ENCODE measurements at places on chromosomes 6 and 20.

DNA sequence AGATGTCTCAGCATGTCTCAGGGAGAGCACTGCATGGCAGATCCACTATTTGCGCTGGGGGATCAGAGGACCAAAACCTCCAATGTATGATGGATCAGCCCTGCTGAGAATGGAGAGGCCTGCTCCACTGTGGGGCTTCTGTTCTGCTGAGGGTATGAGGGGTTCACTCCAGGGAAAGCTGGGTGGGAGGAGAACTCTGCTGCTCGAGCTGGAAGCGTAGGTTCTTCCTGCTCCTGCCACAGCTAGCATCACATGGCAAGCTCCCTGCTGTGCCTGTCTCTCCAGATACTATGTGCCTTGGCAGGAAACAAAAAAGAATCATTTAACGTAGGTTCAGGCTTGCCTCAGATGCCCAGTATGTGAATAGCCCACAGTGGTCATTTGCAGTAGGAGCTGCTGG, 105.8 kb downstream of the EPM2A start:
- DNase-seq, result no peak

- no peak for DNase-seq
Observed at GRCh38 chr6:34437644-34437970, 11.7 kb upstream of the RPS10 start.

DNA sequence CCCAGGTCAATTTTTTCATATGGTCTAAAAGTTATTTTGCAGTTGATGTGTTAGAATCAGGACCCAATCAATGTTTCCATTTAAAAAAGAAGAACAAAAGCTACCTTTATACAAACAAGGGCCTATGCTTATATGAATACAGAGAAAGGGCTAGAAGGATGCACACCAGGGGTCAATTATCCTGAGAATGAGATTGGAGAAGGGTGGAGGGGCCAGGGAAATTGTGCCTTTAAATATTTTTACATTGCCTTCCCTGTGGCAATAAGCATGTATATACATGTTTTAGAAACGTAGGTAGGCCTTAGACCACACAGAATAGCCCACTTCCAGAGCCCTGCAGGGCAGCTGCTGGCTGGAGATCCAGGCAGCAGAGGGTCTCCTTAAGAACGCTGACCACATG, 12.7 kb downstream of the EXOC2 start:
- DNase-seq, result no peak

- no peak for DNase-seq
Observed at GRCh38 chr20:25000268-25000801, 7.8 kb upstream of the APMAP start.

- DNase-seq, result no peak
Observed at GRCh38 chr6:150531957-150532356, 67.7 kb upstream of the PLEKHG1 start.

DNA sequence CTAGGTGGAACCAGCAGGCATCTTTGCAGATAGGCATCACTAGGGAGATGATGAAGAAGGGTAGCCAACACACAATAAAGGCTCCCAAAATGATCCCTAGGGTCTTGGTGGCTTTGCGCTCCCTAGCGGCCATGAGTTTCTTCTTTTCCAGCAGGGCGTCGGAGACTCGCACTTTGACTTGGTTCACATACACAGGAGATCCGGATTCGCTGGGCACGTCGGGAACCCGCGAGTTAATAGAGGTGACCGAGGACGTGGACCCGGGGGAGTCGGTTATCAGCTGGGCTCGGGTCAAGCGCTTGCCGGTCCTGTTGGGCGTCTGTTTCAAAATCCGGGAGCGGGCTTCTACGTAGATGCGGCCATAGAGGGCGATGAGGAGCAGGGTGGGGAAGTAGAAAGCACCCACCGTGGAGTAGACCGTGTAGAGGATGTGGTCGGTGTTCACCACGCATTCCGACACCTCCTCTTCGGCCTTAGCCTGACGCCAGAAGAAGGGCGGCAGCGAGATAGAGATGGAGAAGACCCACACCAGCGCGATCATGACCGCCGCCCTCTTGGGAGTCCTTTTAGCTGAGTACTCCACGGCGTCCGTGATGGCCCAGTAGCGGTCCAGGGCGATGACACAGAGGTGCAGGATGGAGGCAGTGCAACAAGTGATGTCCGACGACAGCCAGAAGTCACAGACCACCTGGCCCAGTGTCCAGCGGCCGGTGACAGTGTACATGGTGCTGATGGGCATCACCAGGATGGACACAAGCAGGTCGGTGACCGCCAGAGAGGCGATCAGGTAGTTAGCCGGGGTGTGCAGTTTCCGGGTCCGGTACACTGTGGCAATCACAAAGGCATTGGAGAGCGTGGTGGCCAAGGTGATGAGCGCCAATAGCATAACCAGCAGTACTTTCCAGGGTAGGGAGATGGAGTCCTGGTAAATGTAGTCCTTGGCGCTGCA, 658 bp downstream of the HTR1B start:
- DNase-seq, result no peak

DNA sequence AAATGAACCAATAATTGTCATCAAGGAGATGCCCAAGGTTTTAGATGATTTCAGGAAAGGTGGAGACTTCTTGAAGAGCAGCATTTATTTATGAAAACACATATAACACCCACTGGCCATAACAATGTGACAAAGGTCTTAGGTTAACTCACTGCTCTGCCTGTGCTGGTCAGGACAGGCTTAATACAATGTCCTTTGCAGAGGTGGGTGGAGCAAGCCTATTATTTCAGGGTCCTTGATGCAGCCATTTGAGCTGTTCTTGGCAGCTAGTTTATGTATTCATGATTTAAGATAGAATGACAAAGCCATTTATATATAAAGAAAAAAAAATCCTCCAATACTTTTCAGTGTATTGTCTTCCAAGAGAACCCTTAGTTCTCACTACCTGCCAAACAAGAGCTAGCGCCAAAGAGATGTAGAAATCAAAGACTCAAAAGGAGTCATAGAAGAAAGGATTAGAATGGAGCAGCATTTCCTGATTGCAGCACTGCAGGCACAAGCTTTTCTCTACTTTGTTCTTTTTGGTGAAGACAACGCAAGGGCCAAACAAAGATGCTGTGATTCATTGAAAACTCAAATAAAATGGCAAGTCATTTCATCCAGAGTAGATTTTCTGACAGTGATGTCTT, 124.3 kb upstream of the TSHZ2 start:
- no peak for DNase-seq

DNA sequence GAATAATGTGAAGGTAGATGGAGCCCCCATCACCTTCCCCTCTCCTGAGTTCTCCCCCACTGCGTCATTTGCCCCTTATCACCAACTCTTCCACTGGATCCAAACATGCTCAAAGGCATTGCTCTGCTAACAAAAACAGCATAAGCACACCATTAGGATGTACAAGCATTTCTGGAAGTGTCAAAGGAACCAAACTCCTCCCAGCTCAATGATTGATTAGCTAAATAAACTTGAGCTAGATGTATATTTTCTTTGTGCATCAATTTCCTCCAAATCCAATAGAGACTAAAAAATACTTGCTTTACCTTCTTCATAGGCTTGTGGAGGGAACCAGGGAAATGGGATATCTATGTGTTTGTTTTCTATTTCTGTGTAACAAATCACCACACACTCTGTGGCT, 248.4 kb upstream of the JARID2 start:
- DNase-seq, result no peak

DNA sequence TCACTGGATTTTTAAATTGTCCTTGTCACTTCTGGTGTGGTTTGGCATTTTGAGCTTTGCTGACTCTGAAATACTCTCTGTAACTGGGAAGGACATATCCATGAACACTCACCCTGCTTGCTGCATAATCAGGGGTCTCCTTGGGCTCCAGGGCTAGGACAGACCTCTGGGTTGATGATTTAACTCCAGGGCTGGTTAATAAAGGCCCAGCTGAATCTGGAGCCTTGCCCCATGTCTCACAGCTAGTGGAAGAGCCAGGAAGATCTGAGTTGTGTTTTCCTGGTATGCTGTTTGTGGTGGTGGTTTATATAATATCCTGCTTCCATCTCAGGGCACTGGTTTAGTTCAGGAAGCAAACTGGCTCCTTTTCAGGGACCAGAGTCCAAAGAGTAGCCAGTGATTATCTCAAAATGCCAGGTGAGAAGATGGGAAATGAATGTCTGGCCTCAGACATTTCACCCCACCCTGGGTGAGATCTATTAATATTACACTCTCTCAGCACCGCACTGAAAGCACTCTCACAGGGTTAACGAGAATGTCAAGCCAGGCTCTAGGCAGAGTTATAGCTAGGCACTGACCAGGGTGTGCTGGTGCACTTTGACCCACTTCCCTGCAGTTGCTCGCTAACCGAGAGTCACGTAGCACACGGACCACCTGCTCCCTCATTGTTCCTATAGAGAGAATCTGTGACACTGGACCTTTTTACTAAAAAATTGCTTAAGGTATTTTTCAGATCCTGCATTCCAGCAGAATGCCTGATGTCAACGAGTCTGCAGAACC, 90.1 kb upstream of the SLC22A16 start:
- no peak for DNase-seq

DNA sequence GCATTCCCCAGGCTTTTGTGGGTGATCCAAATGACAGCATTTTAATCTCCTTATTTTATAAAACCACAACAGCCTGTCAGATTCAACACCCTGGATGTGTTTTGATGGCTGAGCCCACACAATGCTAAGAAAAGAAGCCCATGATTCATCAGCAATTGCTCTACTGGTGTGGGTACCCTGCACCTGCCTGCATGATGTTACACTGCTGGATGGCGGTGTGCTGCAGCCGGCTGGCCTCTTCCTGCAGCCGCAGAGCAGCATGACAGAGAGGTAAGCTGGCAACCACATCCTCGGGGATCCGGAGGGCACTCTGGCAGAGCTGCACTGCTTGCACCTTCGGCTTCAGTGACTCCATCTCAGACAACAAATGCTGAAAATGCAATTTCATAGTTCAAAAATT, 327.5 kb downstream of the SYNE1 start:
- peak; percentile 58 for DNase-seq

- no peak for DNase-seq
Observed at GRCh38 chr20:45103072-45103471, 2.1 kb upstream of the KCNS1 start.

DNA sequence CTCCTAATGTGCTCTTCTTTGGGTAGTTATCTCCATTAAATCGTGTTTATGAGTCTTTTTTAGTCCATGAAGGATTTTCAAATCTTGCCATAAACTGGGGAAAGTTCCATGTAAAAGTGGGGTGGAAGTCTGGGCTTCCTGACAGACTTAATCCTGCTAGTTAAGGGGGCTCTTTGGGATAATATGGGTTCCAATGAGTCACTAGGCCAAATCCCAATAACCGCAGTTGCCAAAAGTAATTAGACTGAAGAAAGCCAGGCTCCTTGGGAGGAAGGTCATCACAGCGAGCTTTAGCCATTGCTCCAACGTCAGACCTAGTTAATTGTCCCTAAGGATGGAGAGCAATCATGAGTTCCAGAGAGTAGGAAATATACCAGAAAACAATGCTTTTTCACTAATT, 10.8 kb downstream of the RSPO3 start:
- no peak for DNase-seq

DNA sequence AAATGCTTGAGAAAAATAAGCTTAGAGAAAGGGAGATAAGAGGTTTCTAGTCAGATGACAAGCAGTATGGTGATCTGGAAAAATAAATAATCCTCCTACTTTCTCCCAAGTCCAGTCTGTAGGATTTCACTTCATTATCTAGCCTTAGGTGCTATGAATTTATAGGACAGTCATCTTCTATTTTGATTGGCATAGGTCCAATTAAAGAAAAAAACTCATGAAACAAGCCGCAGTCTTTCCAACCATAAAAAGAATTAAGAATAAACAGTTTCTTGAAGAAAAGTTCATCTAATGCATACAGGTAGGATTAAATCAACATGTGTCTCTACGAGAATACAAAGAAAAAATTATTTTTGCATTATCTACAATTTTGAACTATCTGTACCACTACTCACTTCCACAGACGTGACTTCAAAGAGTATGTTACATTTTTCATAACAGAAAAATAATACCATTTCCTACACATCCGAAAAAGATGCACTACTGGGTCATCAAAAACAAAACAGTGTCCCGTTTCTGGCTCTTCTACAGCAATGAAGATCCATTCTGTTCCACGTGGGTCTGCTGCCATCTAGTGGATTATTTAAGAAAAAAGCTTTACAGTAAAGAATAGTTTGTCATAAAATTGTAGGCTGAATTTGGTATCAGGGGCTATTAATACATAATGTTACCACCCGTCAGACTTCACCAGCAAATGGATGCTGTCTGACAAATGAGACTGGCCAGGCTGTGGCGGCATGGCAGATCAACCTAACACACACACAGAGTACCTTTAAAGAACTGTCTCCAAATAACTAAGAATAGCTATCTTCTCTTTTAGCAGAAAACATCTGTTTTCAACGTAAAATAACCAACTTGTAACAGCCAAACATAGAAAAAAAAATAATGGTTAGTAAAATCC, 28.9 kb downstream of the STX7 start:
- peak; percentile 43 for DNase-seq

- DNase-seq, result no peak
Observed at GRCh38 chr6:168035661-168036545, 38.4 kb downstream of the KIF25 start.

DNA sequence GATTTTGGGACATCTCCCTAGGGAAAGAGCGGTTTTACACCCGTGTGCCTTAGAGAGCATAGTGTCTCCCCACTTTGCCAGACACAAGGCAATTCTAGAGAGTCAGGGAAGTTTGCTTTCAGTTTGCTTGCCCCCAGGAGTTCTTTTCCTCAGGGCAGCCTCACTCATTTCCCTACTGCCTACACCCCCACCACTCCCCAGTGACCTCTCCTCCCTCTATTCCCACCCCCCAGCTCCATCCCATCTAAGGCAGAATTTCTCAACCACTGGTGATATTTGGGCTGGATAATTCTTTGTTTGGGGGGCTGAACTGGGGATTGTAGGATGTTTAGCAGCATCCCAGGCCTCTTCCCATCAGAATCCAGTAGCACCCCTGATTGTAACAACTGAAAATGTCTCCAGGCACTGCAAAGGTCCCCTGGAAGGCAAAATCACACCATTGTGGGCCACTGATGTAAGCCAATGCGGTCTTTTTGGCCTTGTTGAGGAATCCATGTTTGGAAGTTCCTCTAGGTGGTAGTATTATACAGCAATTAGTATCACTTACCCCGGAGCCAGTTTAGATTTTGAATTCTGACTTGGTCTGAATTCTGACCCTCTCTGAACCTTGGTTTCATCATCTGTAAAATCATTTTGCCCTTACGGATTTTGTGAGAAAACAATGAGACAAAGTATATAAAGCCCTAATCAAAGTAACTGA, 1.3 kb downstream of the EPPIN start:
- no peak for DNase-seq

DNA sequence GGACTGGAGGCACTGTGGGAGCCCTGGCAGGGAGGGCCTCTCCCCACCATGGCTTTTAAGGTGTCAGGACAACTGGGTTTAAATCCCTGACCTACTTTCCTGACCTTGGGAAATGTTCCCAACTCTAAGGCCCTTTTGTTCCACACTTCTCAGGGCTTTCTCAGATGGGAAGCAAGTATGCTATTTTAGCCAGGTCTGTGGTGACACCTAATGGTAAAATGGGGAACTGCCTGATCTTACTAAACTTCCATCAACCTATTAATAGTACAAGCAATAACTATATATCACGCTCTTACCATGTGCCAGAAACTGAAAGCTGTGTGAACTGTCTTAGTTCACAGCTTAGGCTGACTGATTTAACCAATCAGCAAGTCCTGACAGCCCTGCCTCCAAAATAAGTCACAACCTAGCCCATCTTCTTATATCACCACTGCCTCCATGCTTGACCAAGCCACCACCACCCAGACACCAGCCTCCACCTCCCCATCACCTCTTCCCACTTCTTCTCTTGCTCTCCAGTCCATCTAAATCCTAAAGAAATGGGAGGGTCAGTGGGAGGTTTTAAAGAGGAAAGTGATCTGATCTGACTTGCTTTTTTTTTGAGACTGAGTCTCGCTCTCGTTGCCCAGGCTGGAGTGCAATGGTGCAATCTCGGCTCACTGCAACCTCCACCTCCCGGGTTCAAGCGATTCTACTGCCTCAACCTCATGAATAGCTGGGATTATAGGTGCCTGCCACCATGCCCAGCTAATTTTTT, 6.9 kb upstream of the BLCAP start:
- DNase-seq, result peak; percentile 46
